DMS79 (cell line): ENCODE measurements at places on chromosomes 12 and 14.

DNA sequence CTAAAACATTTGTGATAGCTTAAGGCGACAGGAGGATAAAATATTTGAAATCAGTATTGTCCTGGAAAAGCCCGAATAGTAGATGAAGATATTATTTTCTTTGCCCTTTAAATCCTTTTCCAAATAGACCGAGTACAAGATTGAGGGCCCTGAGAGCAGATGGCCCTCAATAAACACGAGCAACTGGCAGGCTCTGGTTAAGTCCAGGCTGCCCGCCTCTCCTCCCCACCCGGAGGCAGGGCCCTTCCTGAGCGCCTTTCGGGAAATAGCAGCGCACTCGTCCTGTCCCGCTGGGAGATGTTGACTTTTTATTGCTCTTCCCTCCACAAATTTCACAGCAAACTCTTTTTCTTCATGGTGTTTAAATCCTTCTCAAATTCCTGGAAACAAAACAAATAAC is 50.8 kb upstream of the MAX start:
- DNase-seq: no peak

- DNase-seq: no peak
These were observed 20.3 kb downstream of the RTL1 start for GRCh38 chr14:100882991-100883788.

- DNase-seq: no peak
These were observed 15.8 kb upstream of the PPM1A start for GRCh38 chr14:60233251-60233650.

GRCh38 chr12:92140156-92140555 is 5.5 kb downstream of the BTG1 start:
- DNase-seq: no peak

DNA sequence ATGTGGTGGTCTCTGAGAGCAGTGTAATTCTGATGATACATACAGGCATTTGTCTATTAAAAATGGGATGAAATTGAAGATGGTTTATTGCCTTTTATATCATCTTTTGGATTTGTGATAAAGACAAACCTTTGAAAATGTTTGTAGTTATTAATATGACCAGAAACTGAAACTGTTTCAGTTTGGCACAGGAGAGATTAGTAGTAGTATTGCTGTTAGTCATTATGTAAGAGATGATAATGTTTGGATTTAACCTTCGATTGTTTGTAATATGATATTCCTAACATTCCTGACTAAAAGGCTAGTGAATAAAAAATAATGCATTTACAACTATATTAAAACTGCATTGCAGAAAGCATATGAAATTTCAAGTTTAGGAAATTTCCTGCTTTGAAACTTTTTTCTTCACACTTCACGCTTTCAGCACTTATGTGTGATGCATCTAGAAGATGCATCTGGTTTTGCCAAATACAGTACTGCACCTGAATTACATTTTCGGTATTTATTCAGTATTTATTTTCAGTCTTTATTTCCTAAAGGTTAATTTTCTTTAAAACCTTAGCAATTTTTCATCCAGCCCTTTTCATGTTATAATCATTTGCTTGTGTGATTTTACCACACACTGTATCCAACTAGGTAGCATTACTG is 25.5 kb downstream of the ADIPOR2 start:
- DNase-seq: no peak

GRCh38 chr12:122244565-122245371 is 18.9 kb upstream of the DIABLO start:
- no peak for DNase-seq

DNA sequence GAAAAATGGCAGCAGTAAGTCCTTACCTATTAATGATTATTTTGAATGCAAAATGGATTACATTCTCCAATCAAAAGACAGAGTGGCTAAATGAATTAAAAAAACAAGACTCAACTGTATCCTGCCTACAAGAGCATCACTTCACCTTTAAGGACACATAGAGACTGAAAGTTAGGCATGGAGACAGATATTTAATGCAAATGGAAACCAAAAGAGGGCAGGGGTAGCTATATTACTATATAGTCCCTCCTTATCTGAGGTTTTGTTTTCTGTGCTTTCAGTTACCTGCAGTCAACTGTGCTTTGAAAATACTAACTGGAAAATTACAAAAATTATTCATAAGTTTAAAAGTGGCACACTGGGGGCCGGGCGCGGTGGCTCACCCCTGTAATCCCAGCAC is 17.2 kb downstream of the NECAP1 start:
- no peak for DNase-seq

DNA sequence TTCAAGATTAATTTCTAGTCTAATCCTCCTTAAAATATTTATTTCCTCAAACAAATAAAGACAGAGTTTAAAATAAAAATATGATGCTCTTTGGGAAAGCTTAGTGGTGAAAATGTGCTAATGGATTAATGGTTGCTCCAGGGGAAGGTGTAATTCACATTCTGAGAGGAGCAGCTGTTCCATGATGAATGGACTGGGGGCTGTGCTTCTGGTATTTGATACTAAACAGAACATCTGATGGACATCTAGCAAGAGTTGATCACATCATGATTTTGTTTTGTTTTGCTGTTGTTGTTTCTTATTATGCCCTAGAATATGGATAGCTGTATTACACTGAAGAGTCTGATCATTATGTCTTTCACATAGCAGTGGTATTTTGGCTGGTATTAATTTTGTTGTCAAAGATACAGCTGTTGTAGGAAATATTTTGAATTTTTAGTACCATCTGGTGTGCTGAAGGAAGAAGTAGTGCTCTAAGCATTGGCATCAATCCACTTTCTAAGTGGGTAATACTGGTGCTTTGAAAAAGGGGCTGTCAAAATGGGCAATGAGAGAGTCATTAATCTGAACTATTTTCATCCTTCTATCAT is 296.4 kb downstream of the ADAMTS20 start:
- DNase-seq: no peak

DNA sequence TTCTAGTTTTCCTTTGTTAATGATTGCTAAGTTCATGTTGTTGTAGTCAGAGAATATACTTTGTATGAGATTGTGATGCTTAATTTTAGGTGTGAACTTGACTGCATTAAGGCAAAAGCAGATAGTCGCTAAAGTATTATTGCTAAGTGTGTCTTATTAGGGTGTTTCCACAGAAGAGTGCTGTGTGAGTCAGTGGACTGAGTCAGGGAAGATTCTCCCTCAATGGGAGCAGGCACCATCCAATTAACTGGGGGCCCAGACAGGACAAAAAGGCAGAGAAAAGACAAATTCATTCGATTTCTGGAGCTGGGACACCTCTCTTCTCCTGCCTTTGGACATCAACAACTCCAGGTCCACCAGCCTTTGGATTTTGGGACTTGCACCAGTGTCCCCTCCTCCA is 48.5 kb downstream of the BAZ1A start:
- DNase-seq: no peak

- no peak for DNase-seq
These were observed 257.2 kb upstream of the SOX5 start for GRCh38 chr12:24206621-24207020.

- no peak for DNase-seq
These were observed 6.5 kb downstream of the SH2B3 start for GRCh38 chr12:111412007-111412829.

- DNase-seq: no peak
These were observed 8.7 kb downstream of the TMEM253 start for GRCh38 chr14:21109377-21110138.

DNA sequence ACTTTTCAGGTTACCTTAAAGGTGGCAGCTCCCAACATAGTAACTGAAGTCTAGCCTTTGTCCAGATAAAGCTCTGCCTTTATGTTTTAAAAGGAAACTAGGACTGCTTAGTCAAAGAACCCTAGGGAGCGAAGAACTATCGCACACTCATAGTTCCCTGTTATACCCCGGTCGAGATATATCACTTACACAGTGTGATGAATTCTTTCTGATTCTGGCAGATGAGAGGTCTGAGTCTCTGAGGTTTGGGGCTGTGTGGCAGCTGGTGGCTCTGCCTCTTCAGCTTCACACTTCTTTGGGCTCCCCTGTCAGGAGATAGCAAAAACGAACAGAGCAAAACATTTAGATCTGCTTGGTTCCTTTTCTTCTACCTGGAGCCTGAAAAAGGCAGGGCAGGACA is 17.0 kb downstream of the ACIN1 start:
- DNase-seq: no peak

DNA sequence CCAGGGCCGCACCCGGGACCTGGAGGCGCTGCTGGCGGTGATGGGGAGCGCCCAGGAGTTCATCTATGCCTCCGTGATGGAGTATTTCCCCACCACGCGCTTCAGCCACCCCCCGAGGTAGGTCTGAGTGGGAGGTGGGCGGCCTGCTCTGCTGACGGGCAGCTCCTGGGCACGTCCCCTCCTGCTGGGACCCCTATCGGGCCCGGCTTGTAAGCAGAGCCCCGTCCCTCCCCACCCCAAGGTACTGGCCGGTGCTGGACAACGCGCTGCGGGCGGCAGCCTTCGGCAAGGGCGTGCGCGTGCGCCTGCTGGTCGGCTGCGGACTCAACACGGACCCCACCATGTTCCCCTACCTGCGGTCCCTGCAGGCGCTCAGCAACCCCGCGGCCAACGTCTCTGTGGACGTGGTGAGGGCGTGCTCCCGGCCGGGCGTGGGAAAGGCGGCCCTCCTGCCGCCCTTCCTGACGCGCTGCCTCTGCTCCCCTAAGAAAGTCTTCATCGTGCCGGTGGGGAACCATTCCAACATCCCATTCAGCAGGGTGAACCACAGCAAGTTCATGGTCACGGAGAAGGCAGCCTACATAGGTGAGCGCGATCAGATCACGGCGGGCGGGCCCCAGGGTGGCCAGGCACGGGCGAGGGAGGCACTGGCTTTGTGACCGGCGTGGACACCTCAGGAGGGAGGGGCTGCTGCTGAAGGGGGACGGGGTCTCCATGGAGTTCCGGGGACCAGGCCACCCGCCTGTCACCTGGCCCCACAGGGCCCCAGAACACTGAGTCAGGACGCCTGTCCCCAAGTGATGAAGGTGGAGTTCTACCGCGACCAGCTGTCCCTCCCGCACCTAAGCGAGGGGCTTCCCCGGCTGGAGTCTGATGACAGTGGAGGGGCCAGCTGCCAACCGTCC is 7.3 kb downstream of the PLD4 start:
- DNase-seq: no peak

DNA sequence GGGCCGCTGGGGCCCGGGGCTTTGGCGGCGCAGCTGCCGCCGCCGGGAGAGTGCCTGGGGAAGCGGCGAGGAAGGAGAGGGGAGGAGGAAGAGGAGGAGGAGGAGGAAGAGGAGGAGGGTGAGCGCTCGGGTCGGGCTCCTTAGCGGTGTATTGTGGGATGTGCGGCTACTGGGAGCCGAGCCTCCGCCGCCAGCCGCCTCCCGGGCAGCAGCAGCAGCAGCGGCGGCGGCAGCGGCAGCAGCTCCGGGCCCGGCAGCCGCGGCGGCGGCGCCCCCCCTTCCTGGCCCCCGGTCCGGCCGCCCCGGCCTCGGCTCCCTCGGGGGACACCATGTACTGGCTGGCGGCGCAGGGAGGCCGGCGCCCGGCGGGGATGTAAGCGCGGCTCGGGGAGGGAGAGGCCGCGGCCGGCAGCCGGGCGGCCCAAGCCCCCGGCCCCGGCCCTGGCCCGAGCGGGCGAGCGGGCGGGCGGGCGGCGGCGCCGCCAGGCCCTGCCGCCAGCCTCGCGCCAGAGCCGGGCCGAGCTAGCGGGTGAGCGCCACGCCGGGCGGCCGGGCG is at the start of gene SETD1B:
SETD1B (plus strand) TSS at position 149 of the 556 bp plus-strand sequence. CDS start 729 bp downstream, outside the sequence.
- no peak for DNase-seq

GRCh38 chr12:69556383-69556782 is 28.9 kb upstream of the CCT2 start:
- no peak for DNase-seq
